Stimulated activated CD8-positive, alpha-beta memory T cell treated with anti-CD3 and anti-CD28 coated beads, Interleukin-2, amount 100 ng/mL, for 1 hour (primary cell): ENCODE measurements at places on chromosomes 2 and 18.

GRCh38 chr2:68505603-68506159, 38.3 kb downstream of the APLF start:
- DNase-seq: no peak

DNA sequence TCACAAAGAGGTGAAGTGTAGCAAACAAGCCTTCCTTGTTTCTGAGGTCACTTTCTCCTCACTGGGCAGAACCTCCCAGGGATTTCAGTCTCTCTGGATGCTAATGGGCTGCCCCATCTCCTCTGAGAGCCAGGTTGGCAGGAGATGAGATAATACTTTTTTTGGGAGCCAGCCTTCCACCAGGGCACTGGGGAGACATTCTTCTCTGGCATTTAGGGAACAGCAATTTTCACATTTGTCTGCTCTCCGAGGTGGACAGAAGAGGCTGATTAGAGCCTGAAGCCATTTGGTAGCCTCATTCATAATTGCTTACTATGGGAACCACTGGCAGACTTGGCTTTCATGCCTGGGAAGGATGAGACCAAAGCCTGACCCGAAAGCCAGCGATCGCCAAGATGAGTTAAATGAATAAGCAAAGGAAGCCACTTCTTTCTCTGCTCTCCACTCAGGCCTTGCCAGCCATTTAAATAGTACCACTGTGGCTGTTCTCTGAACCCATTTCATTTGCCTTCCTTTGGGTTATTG, 70.1 kb downstream of the NRP2 start:
- no peak for DNase-seq

- no peak for DNase-seq
These were observed 33.2 kb upstream of the CYTIP start for GRCh38 chr2:157476953-157477709.

DNA sequence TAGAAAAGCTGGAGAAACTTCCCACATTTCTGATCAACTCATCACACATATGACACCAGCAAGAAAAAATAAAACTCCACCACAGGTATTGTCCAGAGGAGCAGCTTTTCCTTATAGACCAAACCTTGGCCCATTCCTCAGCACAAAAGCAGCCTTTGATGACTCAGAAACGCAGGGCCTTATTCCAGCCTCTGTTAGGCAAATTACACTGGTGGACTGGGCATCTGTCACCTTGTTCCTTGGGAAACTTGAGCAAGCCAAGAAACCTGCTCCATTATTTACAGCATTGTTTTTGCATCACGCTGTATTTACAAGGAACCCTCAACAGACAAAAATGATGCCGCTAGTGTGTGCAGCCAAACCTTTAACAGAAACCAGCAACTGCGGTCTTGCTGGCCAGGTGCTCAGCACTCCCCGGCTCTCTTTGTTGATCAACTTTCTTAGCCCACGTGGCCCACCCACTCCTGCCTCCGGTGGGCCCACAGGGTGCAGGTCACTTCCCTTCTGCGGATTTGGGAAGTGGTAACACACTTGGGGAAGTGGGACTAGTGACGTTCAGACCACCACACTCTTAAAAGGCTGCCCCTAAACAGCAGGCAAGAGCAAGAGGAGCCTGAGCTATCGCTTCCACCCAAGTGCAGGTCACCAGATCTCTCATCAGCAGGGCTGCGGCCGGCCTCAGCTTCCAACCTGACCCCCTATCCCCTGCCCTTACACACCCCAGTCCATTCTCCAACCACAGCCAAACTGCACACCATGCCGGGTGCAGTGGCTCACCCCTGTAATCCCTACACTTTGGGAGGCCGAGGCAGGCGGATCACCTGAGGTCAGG, 1.5 kb downstream of the AP1S3 start:
- DNase-seq: no peak

GRCh38 chr18:26091047-26091630, 726 bp upstream of the SS18 start:
- no peak for DNase-seq

DNA sequence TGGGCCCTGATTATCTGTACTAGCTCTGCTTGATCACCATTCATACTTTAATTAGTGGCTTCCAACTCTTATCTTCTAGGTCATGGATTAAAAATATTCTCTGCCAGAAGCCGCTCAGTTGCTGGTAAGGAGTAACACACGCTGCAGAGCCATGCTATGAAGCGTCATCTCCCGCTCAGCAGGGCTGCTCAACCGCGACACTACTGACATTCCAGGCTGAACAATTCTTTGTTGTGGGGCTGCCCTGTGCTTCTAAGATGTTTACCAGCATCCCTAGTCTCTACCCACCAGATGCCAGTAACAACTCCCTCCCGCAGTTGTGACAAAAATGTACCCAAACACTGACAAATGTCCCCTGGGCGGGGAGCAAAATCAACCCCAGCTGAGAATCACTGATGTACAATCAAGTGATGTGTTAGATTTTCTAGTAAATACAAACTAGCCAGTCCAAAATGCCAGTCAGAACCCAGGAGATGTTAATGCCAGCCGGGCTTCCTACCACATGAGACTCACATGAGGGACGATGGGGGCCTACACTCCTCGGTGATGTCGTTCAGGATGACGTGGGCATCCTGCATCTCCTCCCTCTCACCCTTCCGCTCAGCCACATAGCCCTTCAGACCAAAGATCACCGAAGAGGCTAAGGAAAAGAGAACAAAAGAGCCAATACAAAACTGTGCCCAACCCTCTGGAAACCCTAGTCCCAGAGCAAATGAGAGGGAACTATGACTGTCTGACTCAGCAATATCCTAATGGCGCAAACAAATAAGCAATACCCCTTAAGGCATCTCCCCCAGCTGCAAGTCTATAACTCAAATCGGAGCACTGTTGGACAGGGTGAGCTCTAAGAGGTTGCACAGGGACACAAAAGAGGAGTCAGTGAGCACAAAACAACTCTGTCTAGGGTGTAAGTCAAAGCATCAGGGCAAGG, 15.6 kb downstream of the ILKAP start:
- DNase-seq: no peak

DNA sequence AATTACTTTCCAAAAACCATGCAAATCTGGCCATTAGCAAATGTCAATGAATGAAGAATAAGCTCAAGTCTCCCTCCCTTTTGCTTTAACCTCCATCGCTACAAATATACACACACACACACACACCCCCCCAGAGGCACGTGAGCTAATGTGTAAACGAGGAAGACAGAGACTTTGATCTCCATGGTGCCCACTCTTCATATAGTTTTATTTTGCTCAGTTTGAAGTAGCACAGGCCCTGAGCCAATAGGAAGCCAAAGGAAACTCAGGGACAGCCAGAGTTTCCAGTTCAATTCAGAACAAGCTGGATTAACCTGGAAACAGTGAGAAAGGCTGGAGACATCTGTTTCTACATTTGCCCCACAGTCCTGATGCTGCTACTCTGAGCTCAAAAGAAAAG, 248.4 kb upstream of the MEIS1 start:
- DNase-seq: no peak

DNA sequence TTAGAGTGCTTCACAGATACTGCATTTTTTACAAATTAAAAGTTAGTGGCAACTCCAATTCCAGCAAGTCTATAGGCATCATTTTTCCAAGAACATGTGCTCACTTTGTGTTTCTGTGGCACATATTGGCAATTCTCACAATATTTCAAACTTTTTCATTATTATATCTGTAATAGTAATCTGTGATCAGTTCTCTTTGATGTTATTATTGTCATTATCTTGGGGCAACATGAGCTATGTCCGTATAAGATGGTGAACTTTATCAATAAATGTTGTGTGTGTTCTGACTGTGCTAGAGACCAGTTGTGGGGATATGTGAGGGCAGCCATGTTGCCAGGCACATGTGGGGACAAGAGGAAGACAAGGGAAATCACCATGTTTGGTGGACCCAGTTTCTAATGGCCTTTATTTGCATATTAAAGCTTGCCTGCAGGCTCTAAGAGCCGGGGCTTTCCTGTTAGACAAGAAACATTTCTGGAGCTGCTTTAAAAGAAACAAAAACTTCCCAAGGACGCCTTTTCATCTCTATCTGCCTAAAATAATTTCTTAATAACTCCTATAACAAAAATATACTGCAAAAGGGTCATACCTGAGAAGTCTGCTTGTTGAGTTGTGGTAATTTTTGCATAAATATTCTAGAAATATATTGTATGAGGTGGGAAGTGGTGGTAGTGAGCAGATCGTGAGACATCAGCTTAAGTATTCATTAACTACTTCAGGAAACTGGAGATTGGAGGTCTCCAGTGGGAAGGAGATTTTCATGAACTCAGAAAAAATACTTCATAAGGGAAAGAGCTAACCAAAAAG, 37.2 kb downstream of the KYNU start:
- DNase-seq: no peak

DNA sequence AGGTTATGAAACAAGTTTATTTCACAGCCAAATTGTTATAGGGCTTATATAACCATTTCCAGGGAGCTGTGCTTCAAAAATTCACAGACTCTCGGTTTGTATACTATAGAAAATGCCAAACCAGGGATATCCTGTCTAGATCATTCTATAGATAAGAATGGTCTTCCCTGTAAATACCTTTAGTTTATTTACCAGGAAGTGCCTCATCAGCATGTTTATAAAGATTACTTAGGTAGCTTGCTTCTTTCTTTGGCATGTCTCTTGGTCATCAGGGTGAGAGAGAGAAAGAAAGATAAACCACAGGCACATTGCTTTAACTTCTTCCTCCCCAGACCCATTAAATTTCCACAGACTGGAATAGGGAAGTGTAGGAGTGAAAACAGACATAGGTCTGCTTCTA, 439.4 kb downstream of the SPAG16 start:
- DNase-seq: no peak

DNA sequence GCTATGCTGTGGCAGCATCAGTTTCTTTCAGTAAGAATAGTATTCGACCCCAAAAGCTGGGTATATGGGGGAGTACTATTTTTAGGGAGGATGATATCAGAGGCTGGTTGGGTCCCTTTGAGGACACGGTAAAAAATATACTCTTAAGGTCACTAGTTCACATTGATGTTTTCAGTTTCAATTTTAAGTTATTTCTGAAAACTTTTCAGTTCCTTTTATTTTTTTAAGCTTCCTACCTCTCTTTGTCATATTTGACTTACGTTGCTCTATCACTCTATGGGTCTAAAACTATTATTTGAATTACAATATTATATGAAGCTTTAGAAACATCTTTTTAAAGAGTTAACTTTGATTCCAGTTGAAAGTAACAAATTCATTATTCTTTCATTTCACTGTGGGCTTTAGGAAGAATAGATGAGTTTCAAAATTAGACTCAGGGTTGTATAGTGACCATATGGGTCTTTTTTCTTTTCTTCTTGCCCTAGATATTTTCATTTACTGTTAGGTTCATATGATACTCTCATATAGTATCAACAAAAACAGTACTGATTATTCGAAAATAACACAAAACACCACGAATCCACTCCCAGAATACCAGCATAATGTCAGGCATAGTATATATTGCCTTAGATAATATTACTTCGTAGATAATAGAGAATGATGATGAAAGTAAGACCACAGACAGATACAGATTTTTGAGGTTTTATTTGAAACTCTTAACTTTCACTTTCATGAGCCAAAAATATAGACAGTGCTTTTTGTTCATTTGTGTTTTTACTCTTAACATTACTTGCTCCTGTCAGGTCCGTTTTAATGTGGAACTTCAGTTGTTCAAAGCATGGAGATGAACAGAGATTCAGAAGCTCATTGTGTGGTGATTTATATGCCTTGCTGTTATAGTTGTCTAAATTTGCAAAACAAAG, 9.8 kb downstream of the RMDN2 start:
- DNase-seq: no peak

- DNase-seq: no peak
These were observed 192.5 kb downstream of the EN1 start for GRCh38 chr2:118654945-118655344.

DNA sequence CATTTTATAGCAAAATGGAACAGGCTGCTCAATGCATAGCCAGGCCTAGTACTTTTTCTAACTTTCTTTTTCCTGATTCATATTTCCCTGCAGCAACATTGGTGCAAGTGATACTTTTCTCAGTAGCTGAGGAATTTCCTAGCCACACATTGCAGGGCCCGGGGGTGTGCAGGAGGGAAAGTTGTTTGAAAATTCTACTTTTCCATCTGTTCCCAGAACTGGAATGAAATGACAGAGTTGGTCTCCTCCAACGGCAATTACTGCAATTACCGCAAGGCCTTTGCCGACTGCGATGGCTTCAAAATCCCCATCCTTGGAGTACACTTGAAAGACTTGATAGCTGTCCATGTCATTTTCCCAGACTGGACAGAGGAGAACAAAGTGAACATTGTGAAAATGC, 50.5 kb downstream of the RASGRP3 start:
- DNase-seq: no peak

DNA sequence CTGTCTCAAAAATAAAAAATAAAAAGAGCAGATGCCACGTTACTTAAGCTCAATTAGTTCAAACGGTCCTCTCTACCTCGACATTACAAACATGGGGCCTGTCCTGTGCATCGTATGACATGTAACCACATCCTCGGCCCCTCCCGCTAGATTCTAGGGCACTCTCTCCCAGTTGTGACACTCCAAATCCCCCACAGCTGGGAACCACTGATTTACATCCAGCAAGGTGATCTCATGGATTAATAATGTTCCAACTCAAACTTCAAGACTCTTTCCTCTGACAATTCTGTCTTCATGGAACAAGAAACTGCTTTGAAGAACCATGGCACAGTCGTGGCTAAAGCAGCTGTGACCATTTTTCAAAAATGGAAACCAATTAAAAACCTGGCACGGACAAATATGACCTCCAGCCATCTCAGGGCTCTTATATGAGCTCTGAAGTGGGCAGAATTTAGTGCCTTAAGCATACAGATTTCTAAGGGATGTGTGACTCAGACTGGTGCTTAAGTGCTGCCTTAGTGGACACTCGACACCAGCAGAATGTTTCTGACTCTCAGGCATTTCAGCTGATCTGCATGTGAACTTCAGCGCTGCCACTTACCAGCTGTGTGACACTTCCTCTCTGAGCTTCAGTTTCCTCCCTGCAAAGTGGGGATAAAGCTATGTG, 31.7 kb upstream of the ASAP2 start:
- DNase-seq: no peak

DNA sequence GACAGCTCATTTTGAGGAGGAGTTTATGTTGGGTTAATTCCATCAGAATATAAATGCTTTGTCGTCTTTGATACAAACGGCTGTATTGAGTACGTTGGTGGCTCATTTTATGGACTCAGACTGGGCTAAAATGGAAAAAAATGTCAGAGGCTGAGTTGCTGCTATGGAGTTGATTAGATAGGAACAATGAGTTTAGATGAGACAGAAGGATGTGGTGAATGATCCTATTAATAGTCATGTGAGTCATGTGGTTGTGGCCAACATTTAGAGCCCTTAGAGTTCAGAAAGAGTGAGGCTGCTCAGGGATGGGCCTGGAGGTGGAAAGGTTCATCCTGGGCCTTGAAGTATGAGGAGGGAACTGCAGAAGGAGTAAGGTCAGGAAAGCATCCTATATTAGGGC, 434.2 kb downstream of the MEIS1 start:
- DNase-seq: no peak

GRCh38 chr2:59594671-59595222, 958.7 kb downstream of the BCL11A start:
- DNase-seq: no peak
